ENCODE measurements at places on chromosomes 2 and 18.

- peak; percentile 51 for DNase-seq
Measured at GRCh38 chr2:197538412-197538811, 22.5 kb downstream of the MOB4 start.

GRCh38 chr2:64203858-64204632 is 59.8 kb upstream of the PELI1 start:
- peak; percentile 44 for DNase-seq

DNA sequence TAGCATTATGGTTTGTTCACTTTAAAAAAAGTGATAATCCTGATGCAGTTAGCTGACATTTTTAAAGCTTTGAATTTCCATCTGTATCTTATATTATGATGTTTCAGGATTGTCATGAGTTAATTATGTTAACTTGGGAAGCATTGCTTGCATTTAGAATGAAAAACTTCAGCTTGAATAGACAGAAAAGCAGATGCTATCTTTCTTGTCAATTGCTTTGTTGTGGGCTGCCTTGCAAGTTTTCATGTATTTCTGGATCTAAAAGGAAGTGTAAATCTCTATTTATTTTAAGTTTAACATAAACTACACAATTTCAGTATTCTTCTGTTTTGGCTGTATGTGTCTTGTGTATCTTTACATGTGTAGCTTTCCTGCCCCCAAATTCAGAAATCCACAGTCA is 479.5 kb downstream of the ARHGAP15 start:
- DNase-seq, result no peak

GRCh38 chr2:180376066-180376465 is 369.0 kb upstream of the CWC22 start:
- DNase-seq, result peak; percentile 28

DNA sequence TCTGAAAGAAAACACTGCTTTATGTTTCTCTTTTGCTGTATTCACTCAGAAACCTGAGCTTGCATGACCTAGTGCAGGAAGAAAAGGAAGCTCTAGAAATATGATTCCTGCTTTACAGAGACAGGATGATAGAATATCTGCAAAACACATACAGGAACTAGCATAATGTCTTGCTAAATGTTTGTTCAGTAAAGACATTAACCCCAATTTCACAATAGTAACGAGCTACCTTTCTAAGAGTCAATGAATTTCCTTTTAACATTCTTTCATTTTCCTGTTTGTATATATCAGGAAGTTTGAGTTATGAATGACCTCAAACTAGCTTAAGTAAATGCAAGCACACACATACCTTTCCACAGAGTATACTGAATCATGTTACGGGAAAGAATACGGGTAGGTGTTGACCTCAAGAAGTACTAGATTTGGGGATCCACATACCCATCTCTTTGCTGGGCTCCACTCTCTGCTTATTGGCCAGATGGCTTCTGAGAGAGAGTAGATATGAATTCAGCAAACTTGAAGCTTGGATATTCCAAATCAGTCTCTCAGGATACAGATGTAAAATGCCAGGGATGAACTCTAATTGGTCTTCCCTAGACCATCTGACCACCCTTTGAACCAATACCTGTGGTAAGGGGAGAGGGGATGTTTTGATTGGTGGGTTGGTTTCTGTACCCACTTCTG is 18.2 kb upstream of the ACSL3 start:
- DNase-seq, result peak; percentile 64

- peak; percentile 57 for DNase-seq
Measured at GRCh38 chr2:42013409-42013808, 34.4 kb upstream of the PKDCC start.

DNA sequence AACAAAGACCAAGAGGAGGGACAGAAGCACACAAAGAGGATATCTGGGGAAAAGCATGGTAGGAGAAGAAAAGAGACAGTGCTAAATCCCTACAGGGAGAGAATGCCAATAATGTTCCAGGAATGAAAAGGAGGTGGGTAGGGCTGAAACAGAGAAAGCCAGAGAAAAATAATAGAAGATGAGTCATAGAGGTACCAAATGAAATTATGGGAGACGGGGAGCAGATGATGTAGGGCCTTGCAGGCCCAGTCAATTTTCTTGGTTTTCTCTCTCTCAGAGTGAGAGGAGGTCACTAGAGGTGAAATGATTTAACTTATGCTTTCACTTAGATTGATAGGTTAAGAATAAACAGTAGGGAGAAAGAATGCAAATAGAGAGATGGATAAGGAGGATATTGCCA is 61.5 kb downstream of the RPRM start:
- DNase-seq, result no peak

- peak; percentile 19 for DNase-seq
Measured at GRCh38 chr2:61510674-61511671, 27.2 kb downstream of the XPO1 start.

- DNase-seq, result no peak
Measured at GRCh38 chr2:240503375-240503774, 54.4 kb downstream of the ANKMY1 start.

- peak; percentile 55 for DNase-seq
Measured at GRCh38 chr18:61957801-61958516, 65.2 kb upstream of the RNF152 start.

DNA sequence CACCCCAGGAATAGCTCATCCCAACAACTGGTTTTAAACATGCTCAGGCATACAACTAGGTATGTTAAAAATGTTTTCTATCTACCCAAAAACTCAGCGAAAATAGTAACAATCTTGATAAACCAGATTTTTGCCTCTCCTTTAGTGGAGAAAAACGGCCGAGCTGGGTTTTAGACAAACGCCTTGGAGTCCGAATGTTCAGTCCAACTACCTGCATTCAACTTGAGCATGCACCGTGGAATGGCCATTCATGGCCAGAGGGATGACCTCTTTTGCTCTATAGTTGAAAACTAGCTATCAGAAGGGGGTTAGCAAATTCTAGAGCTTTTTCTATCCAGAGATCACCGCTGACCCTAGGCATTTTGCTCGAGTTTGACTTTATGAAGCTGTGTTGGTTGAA is 30.8 kb downstream of the PDIA6 start:
- no peak for DNase-seq

DNA sequence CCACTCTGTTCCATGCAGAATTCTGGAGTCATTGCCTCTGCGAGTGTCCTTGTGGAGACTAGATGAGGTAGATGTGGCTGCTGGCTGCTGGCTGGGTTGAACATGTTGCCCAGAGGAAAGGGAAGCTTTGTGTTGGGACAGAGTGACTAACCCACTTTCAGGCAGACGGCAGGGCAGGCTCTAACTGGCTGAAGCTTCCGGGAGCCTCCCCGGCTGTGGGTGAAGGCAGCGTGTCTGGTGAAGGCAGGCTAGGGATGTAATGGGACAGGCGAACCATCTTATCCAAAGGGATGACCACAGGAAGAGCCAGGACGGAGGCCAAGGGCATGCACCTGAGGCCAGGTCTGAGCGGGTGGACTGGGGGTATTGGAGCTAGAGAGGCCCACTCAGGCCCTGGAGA is 16.0 kb downstream of the ASPRV1 start:
- peak; percentile 51 for DNase-seq

DNA sequence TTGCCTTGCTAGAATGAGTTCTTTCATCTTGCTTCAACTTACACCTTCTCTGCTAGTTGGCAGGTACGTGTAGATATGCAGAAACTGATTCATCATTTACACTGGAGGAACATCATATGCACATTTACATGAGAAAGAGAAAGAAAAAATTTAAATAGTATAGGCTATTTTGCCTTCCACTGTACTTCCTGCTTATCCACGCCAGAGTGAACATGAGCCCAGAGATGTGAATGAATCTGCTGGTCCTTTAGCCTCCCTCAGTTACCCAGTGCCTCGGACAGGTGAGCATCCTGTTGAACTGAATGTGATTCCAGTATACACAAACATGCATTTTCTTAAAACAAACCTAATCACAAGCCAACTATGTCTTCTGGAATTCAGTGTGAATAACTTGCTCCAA is 83.6 kb downstream of the SESTD1 start:
- DNase-seq, result no peak

- DNase-seq, result peak; percentile 56
Measured at GRCh38 chr18:62938006-62938405, 222.7 kb downstream of the PHLPP1 start.

GRCh38 chr18:79802298-79802697 is 4.6 kb downstream of the KCNG2 start:
- no peak for DNase-seq

- DNase-seq, result no peak
Measured at GRCh38 chr18:36476433-36476832, 178.9 kb downstream of the FHOD3 start.

- no peak for DNase-seq
Measured at GRCh38 chr2:203849010-203849409, 18.6 kb upstream of the CTLA4 start.

- peak; percentile 14 for DNase-seq
Measured at GRCh38 chr2:529424-529823, 147.8 kb downstream of the TMEM18 start.

DNA sequence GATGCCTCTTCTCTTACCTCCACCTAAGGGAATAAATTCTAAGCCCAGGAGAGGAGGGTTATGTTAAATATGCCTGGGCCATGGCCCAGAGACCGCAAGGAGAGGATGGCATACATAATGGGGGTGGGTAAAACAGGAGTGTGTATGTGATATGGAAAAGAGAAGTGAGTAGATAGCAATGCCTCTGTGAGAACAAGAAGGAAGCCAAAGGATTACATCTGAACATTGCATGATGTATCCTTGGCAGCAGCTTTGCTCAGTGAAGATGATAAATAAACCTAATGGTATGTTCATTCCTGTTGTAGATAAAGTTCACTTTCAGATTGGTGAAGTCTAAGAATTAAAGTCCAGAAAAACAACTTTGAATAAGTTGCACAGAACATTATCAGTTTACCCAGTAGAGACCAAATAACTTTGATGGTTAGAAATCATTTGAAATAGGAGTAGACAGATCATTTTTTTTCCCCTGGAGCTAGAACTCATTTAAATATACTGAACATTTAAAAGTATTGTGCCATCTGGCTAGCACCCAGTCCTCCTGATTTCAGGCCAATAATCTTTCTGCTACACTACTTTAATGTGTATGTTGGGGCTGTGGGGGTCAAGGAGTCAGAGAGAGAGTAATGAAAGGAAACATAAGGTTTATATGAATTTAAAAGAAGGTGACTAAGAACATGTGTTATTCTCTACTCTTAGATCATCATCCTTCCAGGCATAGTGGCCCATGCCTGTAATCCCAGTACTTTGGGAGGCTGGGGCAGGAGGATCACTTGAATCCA is 231.7 kb downstream of the PARD3B start:
- peak; percentile 9 for DNase-seq

DNA sequence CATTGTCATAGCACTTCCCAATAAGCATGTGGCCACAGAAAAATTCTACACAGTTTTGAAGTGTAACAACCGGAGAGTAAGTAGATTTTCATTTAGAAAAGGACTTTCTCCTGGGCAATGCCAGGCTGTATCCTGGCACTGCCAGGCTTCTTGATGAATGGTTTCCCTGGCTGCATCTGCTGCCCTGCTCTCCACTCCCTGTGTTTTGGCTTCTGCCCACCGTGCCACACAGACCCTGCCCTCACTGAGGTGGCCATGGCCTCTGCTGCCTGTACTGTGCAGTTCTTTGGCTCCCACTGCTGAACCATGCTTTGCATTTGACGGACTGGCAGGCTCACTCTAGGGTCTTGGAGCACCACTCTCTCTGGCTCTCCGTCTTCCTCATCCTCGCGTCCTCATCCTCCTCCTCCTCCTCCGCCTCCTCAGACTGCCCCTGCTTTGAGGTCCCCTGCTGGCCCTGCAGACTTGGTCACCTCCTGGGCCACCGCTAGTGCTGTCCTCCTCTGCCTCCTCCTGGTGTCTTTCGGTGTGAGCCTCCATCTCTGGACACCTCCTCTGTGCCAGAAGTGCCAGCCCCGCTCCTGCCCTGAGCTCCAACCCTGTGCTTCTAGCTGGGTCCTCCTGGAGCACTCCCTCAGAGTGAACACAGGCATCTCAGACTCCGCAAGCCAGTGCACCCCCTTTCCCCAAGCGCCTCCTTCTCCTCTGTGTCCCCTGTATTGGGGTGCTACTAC is 45.9 kb upstream of the CNGA3 start:
- DNase-seq, result no peak

DNA sequence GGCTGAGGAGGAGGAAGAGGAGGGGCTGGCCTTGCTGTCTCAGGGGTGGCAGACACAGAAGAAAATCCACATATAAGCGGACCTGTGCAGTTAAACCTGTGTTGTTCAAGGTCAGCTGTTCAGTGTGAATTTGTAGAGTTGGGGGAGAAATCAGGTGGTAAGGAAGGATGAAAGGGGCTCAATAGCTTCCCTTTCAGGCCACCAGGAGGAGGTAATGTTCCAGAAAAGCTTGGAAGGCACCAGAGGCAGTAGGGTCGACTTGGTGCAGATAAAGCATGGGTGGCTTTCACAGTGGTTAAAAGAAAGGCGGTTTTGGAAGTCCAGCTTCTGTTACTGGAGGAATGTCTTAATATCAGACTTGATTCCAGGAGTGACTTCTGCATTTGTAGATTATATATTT is 167.4 kb downstream of the THSD7B start:
- peak; percentile 0 for DNase-seq

DNA sequence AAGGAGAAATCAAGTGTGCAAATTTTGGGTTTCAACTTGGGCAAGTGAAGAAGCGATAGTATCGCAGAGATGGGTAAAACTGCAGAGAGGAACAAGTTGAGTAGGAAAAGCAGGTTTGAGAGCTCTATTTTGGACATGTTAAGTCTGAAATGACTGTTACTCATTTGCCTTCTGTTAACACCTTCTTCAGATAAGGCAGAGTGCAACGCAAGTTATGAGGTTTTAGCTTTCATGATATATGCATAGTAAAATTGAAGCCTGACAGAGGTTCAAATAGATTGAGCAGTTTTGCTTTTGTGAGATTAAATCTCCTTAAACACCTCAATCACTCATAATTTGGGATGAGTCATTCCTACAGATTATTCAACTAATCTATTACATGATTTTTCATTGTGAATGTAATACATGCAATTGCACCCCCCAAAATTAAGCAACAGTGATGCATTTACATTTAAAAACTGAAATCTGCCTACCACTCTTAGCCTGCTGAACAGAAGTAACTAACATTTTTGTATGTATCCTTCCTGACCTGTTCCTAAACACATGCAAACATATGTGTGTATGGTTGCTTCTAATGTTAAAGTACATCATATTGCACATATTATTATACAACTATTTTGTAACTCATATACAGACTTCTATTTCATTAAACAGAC is 575.4 kb downstream of the ARHGAP15 start:
- no peak for DNase-seq

DNA sequence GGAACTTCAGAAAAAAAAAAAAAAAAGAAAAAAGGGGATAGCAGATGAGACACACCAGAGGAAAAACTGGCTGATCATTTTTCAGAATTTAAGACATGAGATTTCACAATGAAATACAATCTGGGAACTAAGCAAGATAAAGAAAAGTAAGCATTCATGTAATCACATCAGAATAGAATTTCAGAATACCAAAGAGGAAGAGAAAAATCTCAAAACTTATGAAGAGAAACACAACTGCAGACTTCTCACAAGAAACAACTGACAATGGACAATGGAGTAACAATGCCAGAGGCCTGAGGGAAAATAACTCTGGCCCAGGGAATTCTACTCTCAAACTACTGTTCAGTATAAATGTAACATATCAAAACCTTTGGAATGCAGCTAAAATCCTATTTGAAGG is 13.2 kb upstream of the RRM2 start:
- DNase-seq, result peak; percentile 9

GRCh38 chr2:103361712-103362111 is 599.9 kb downstream of the TMEM182 start:
- no peak for DNase-seq

All from cardiac fibroblast (primary cell).